ENCODE measurements at places on chromosomes 4 and X.

GRCh38 chrX:78199851-78200250, 60.4 kb upstream of the TAF9B start:
- DNase-seq = no peak

DNA sequence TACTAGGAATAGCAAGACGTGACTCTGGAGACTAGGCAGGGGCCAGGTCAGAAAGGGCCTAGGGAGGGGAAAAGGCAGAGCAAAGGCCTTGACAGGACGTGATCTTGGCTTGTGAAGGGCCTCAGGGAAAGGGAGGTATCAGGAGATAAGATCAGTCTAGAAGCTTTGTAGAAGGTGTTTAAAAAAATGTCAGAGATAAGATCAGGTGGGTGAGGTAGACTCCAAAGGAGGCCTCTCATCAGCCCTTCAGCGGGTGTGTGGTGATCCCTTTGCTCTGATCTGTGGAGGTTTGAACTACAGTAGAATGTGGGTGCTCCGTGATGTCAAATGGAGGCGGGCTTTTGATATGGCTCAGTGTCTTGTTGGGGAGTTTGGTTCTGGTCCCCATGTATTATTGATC, 78.8 kb upstream of the PRPS1 start:
- DNase-seq = no peak

DNA sequence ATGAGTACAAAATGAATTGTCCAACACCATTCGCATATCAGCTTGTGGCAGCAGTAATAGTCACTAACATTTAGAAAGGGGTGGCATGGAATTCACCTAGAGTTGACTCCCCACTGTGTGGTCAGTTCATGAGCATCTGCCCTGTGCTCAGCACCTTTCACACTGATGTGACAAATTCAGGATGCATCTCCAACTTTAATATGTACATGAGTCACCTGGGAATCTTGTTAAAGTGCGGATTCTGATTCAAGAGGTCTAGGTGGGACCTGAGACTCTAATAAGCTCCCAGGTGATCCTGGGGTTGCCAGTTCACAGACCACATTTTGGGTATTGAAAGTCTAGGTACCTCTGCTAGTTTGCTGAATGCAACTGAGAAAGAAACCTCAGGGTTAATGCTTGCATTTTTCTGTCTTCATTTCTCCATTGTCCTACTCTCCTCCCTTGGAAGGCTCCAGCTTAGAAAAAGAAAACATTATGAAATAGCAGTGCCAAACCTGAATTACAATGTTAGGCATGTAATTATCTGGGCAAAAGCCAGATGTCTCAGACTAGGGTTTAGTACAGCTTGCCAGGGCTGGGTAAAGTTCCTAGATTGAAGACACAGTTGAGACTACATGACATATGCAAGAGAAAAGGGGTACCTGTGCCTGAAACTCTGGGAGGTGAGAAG, 32.7 kb downstream of the TMSB4X start:
- DNase-seq = no peak

DNA sequence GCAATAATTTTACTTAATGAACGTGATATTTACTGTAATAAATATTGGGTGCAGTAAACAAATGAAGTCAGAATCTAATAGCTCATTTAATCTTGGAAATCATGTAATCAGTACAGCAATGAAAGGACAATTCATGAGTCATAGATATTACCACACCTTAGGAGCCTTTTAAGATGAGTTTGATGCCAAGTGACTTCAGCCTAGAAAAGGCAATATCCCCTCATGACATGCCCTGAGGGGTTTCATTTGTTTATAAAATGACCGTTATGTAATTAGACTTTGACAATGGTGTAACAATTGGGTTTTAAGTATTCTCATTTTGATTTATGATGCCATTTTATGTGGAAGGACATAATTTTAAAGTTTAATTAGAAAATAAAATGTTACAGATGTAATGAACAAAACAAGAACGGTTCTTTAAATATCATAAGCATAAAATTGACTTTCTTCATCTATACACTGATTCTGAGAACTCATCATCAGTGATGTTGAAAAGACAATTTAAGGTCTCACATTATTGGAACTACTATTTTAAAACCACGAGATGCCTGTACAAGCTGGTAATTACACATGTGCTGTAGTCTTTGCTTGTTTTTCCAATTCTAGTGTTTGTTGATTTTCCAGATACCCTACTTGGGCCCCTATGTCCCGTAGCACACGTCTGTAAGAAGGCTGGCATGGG, 5.0 kb downstream of the FGF2 start:
- DNase-seq = no peak

- no peak for DNase-seq
These were observed 6.3 kb downstream of the TKTL2 start for GRCh38 chr4:163467082-163467770.

DNA sequence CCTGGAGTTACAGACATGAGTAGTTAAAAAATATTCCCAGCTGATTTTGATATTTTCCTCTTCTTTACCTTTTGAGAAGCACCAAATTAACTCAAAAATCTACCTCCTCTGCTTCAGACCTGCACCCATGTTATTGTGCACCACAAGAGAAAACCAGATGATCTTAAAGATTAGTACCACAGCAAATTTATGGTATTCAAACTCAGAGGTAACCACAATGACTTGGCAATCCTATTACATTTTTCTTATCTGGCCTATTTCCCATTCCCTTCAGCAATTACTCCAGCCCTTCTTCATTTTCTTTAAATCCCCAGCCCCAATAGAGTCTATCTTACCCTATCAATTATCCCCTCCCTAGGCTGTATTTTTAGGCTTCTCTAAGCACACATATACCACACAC, 535.1 kb downstream of the FAT4 start:
- no peak for DNase-seq

DNA sequence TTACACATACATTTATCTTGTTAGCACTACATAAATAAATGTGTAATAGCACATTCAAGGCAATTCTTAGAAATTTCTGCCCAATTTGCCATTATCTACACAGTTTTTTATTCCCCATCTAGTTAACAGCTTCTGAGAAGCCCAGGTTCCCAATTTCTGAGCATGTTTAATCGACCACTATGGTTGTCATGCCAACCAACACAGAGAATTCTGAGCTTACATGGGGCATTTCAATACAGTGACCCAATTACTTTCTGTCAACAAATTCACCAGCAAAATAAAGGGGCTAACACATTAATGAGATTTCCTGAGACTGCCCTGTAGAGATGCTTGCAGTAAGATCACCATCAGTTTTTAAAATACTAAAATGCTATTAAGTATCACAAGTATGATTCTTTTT, 22.0 kb downstream of the GPM6A start:
- no peak for DNase-seq

DNA sequence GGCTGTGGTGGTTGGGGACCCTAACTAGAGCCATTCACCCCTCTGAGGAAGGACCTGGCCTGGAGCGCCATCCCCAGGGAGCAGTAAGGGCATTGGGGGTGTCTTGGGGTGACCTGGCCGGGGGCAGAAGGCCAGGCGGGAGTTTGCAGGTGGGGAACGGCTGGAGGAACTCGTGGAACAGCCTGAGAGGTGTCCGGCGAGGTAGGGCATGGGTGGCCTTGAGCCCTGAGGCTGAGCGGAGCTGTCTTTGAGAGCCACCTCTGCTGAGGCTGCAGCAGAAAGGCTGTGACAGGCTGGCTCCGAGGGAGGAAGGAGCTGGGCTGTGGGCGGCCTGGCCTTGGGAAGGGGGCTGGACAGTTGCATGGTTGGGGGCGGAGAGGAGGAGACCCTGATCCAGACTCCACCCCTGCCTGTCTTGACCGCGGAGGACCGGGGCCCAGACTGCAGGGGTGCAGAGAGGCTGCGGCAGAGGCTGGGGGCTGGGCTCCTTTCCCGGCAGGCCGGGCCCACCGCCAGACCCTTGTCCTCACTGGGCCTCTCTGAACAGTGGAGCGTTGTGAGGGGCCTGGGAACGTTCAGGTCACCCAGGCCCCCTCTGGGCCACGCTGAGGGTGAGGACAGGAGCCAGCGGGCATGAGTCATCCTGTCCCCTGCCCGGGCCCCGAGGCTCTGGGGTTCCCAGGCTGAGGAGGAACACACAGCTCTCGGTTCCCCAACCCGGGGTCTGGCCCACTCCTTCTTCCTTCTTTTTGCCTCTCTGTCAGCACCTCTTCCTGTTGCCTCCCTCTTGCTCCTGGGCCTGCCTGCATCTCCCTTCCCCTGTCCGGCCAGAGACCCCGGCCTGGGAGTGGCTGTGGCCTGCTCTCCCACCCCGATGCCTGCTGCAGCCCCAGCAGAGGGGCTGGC, 8.1 kb downstream of the SH3BP2 start:
- peak; percentile 77 for DNase-seq

DNA sequence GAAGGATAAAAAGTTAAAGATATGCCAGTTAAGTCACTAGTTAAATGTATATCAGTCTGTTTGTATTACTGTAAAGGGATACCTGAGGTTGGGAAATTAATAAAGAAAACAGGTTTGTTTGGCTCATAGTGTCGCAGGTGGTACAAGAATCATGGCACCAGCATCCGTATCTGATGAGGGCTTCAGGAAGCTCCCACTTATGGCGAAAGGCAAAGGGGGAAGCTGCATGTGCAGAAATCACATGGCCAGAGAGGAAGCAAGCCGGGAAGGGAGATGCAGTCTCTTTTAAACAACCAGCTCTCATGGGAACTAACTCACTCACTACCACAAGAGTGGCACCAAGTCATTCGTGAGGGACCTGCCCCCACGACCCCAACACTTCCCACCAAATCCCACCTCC, 91.9 kb upstream of the SH3RF1 start:
- DNase-seq = peak; percentile 12

DNA sequence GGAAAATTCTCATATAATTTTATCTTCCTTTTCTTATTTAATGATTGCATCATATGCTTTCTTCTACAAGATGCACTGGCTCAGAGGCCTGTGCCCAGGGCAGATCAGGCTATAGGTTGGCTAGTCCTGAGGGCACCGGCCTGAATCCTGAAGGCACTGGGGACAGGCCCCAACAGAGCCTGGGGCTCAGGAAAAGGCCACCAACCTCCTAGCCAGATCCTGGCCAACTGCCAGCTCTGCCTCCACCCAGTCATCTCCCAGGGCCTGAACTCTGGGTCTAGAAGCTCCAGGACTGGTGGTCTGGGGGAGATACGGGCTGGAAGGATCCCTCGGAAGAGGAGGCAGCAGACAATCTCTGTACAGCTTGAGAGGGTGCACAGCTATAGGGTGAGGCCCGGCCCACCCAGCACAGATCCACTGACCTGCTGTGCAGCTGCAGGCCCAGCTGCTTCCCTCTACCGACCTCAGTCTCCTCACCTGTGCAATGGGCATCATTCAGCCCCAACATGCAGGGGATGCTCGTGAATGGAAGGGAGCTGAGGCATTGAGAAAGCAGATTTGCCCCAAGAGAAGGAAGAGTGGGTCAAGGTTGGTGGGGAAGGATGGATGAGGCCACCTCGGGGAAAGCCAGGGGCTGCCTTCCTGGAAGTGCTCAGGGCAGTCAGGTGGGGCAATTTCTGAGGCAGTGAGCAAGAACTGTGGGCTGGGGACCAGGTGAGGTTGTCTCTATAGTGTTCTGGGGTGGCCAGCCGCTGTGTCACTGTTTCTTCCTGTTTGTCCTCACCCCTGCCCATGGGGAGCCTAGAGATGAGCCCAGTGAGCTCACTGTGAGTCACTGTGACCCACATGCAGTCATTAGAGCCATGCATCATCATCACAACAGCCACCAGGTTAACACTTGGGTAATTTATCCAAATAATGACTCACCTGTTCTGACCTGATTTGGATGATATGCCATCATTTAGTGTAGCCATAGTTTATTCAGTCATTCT, 22.4 kb upstream of the XAGE2 start:
- DNase-seq = no peak

GRCh38 chr4:159178151-159178546, 75.3 kb downstream of the RAPGEF2 start:
- DNase-seq = no peak

- no peak for DNase-seq
These were observed 46.5 kb downstream of the ANAPC4 start for GRCh38 chr4:25423548-25423947.

DNA sequence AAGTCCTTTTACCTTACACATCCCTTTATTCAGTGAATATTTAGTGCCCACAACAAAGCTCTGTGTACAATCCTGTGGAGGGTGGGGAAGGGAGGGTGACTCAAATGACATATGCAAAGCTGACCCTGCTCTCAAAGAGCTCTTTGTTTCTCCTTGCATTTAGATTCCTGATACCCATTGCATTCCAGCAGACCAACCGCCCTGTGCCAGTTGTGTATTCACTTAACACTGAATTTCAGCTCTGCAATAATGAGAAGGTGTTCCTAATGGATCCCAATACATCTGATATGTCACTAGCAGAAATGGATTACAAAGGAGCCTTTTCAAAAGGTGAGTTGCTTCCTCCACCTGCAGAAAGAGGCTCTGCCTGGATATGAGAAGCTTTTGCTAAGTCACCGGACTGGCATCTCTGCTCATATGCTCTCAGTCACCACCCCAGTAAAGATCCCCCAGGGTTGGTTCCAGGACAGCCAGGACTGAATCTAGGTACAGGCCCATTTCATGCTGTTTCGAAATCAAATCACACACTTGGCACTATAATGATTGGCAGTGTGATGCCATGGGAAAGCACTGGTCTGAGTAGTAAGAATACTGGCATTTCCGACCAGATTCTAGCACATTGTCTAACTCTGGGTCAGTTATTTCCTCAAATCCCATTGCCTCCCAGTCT, 17.1 kb upstream of the ANXA3 start:
- no peak for DNase-seq

DNA sequence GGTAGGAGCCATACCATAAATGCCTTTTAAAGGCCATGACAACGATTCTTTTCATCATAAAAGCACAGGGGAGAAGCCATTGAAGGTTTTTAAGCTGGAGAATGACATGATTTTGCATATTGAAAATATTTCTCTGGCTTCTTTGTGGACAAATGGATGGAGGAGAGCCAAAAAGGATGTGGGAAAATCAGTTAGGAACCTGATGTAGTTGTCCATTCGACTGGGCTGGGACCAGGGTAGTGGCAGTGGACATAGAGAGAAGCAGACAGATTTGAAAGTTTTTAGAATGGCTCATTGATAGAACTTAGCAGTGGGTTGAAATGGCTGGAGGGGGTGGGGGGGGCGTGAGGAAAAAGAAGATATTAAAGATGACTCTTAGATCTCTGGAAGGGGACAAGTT, 19.7 kb upstream of the MSN start:
- DNase-seq = no peak

DNA sequence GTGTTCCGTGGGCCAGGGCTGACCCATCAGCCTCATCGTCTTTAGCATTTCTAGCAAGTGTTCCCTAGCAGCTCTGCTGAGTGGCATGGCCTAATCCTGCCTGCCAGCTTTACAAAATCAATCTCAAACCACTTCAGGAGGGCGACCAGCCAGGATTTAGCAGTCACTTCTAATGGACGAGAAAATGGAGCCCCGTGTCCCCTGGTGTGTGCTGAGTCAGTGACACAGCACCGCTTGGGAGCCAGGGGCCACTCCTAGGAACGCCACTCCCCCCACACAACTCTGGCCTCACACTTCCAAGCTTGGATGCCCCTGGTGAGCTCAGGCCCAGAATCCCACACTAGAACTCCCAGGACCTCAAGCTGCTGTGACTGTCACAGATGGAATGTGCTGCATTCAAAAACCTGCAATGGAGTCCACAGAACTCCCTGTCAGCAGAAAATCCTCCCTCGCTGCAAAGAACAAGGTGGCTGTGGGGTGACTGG, 311.2 kb upstream of the GATB start:
- no peak for DNase-seq

Measured in CD4-positive, alpha-beta T cell treated with Interferon gamma for 1 hour (primary cell).